Inflammatory macrophage treated with lipopolysaccharide for 1 hour (primary cell): ENCODE measurements at places on chromosomes 5 and 9.

GRCh38 chr5:99747342-99747741 lies 787.8 kb upstream of the FAM174A start:
- no peak for DNase-seq

DNA sequence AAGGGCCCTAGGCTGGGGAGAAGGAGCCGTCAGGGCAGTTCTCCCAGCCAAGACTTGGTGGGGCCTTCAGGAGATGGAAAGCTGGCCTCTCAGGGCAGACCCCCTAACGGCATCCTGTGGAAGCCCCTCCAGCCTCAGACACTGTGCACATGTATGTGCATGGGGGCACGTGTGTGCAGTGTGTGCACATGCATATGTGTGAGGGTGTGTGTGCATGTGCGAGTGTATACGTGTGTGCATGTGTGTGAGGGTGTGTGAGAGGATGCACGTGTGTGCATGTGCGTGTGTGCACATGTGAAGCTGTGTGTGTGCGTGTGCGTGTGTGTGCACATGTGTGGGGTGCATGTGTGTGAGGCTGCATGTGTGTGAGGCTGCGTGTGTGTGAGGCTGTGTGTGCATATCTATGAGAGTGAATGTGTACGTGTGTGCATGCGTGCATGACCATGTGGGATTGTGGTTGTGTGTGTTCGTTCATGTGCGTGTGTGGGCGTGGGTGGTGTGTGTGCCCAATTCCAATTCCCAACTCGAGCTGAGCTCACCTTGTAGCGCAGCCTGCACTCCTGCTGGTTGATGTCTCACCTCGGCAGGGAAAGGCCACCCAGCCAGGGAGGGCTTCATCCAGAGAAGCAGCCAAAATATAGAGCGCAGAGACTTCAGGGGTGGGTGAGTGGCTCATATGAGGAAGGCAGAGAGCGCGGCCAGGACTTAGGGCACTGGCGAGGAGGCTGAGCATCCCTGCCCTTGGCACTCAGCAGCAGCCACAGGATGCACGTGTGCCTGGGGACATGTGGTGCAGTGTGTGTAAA lies 142.7 kb upstream of the PPP1R26 start:
- no peak for DNase-seq

DNA sequence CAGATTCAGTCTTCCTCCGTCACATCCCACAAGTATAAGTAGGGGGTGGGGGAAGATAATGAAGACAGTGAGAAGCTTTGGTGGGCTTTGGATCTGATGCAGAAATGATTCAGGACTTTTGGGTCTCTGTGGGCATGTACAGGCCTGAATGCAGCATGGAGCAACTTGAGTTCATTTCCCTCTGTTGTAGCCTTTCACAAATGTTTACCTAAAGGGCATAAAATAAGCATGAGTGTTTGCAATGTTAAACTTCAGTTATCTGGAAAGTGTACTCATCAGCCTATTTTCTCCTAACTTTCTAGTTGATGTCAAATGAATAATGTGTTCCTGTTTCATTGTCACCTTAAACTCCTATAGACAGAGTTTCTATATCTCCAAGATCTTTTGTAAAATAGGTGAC lies 39.3 kb downstream of the GARNL3 start:
- no peak for DNase-seq

- peak; percentile 22 for DNase-seq
These were observed 72.4 kb downstream of the HABP4 start for GRCh38 chr9:96522366-96522765.

DNA sequence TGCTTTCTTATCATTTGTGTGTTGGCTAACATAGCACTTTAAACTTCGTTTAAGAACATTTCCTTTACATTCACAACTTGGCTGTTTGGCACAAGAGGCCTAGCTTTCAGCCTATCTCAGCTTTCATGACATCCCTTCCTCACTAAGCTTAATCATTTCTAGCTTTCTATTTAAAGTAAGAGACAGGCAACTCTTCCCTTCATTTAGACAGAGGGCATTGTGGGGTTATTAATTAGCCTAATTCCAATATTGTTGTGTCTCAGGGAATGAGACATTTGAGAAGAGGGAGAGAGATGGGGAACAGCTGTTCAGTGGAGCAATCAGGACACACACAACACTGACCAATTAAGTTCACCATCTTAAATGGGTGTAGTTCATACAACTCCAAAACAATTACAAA lies 51.0 kb upstream of the OR2K2 start:
- no peak for DNase-seq

- no peak for DNase-seq
These were observed 576 bp downstream of the MAP1B start for GRCh38 chr5:72107901-72108201.

DNA sequence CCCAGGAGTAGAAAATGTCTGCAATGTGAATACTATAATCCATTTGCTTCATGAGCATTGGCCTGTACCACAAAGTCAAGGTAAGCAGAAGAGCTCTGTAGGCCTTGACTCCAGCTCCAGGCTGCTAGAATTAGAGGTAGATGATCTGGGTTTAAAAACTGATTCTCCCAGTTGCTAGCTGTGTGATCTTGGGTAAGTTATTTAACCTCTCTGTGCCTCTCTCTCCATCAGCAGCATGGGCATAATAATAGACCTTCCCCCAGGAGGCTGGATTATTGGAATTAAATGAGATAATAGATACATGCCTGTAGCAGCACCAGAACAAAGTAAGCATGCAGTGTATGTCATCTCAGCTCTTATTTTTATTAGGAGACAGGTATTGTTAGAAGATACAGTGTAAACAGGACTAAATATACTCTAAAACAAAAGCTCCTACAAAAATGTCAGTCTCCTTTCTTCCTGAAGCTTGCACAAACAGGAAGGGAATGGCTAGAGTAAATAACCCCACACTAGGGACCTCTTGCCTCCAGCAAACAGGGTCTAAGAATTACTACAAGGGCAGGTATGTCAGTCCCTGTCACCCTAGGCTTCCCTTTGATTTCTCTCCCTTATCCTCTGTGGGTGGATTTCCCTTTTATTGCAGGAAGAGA lies 57.5 kb downstream of the PSAT1 start:
- DNase-seq = no peak

DNA sequence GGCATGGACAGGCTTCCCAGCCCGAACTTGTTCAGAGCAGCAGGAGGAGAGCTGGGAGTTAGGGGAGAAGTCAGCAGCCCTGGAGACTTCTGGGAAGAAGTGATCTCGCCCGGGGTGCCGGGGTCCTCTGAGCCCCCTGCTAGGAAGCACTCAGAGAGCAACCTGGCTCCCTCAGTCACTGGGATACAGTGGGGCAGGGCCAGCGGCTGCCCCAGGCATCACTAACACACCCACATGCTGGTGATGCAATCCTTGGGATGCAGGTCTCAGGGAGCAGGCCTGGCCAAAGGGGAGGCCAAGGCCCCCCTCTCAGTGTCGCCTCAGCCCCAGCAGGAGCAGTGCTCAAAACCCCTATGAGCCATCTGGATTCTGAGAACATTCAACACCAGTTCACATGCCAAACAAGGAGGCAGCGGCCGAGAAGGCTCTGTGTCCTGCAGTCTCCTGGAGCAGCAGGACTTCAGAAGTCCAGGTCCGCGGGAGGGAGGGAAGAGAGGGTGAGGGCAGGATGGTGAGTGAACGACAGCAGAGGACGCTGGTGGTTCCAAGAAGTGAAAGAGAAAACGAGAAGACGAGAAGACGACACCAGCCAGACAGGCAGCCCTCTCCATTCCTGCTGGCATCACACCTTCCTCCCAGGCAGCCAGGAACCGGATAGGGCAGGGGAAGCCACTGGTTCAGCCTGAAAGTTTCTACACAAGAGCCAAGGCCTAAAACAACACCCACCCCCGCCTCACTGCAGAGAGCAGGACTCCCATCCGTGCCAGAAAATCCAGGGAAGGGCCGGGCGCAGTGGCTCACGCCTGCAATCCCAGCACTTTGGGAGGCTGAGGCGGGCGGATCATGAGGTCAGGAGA lies 2.3 kb downstream of the PNPLA7 start:
- no peak for DNase-seq

DNA sequence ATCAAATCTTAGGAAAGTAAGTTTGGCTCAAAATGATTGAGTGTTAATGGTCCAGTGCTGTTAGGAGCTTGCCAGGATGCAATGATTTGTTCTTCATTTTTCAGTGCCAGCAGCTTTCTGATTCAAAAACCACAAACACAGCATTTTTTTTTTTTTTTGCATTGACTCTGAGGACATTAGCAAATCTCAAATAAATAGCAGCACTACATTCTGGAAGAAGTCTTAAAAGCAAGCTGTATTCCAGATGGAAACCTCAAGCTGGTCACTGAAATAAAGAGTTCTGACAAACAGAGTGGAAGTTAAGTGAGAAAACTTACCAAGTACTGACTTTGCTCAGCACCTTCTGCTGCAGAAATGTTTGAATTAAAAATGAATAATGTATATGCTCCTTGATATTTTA lies 1653.1 kb upstream of the CDH9 start:
- DNase-seq = no peak

DNA sequence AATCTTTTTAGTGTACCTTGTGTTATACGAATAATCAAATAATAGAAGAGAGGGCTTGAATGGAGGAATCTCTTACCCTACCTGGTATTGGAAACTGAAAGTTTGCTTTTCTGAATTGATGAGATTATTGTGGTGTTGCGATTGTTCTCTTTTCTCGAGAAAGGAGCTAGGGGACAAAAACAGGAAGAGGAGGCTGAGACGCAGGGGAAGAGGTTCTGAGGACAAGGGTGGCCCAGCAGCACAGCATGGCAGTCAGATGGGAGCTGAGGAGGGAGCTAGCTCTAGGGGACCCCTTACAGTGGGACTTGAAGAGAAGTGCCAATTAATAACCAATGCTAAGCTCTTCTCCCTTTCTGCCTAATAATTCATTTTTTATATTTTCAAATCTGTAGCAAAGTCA lies 183.3 kb upstream of the DMAC1 start:
- DNase-seq = no peak

GRCh38 chr5:170225326-170226128 lies 7.3 kb upstream of the C5orf58 start:
- DNase-seq = peak; percentile 88

- no peak for DNase-seq
These were observed 156.5 kb downstream of the CDH9 start for GRCh38 chr5:26881901-26882300.

DNA sequence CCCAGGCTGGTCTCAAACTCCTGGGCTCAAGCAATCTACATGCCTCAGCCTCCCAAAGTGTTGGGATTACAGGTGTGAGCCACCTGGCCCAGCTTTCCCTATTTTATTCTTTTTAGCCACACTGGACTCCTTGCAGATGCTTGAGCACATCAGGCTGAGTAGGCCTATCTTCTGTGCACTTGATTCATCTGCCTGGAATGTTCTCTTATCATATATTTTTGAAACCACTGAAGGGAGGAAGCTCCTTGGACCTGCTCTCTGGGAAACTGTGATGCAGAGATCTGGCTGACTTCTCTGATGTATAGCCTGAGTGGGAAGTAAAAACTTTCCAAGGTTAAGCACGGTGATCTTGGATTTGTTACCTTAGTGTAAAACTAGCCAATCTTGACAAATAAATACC lies 6.5 kb upstream of the MAT2B start:
- DNase-seq = no peak

DNA sequence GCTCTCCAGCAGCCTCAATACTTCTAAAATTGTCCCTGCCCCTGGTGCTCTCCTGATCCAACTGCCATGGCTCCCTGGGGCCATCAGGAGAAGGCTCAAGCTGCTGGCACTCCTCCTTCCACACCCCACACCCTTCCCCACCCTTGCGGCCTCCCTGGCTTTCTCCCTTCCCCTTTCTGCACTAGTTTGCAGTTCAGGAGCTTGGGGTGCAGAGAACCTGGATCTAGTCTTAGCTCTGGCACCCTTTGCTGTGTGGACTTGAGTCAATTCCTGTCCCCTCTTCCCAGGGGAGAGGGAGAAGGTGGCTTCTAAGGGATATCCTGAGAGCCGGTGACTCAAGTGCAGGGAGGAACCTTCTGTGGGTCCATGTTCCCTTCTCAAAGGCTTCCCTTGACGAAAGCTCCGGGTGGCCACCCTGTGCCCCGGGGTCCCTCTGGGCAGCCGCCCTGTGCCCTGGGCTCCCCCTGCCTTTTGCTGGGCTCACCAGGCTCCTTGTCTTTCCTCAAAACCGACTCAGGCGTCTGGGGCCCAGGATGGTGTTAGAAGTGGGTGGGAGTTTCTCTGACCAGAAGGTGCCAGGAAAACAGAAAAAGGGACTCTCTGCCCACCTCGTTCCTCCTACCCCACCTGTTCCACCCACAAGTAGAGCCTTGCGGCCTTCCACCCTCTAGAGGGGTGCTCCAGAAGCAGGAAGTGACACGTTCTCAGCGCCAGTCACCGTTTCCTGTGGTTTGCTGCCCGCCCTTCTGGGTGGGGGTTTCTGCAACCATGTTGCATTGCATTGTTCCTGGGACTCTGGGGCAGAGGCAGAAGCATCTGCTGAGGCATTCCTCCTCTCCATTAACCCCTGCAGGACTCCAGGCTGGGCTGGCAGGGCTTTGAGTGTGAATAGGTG lies 15.0 kb downstream of the GLIPR2 start:
- peak; percentile 84 for DNase-seq

DNA sequence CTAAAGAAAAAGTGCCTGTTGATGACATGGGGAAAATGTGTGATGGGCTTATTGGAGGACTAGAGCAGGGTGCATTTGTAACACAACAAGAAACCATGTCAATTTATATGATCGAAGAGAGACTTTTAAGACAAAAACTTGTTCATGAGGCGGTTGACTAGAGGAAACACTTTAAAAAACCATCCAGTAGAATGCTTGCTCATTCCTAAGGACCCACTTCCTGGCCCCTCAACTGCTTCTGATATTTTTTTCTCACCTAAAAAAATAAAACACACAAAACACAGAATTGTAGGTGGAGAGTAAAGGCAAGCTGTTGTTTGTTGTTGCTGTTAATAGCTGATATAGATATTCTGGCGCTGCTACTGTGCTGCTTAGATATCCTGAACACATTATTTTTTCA lies 50.6 kb downstream of the SPIN1 start:
- no peak for DNase-seq

DNA sequence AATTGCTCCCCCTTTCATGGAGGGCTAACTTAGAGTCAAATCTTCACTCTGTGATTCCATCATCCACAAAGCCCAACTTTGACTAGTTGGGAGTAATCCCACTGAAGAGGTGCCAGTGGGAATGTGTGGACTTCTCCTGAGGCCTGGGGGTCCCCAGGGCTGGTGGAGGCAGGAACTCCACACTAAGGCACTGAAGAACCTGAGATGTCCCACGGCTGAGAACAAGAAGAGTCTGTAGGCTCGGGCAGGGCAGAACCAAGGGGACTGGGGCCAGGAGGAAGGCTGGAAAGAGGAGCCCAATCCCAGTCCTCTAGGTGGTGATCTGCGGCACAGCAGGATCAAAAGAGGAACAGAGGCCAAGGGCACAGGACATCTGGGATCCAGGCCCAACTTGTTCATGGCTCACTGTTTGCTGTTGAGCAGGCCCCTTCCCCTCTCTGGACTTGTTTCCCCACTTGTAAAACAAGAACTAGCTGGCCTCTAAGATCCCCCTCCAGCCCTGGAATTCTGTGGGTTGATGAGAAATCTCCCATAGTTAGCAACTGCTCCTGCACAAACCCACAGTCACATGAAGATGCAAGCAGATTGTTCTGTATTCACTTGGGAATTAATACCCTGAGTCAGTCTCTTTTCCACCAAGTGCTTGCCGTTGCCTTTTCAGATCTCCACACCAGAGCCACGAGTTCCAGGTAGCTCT lies 32.7 kb upstream of the ALDH1B1 start:
- DNase-seq = no peak
